ENCODE measurements at places on chromosomes 1 and 21.

DNA sequence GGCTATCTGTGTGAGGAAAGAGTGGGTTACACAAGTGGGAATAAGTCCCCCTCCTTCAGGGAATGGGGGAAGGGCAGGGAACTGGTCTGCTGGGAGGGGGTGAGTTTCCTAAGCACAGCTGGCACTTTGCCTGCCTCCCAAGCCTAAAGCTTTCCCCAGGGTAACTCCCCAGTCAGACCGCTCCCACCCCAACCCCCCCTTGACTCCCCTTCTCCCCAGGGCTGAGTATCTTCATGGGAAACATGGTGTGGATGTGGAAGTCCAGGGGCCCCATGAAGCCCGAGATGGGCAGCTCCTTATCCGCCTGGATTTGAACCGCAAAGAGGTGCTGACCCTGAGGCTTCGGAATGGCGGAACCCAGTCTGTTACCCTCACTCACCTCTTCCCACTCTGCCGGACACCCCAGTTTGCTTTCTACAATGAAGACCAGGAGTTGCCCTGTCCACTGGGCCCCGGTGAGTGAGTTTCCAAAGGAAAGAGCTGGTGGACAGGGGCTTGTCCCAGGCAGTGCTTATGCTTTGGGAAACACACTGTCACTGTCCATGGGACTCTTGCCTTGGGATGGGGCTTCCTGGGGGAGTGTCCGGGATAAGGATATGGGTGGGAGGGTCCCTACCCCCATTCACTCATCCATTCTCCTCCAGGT is 14.9 kb downstream of the MOV10 start:
- DNase-seq, result no peak

- DNase-seq, result no peak
These were observed 29.9 kb upstream of the LYPLAL1 start for GRCh38 chr1:219143735-219144134.

- DNase-seq, result peak; percentile 97
These were observed at the start of gene ZNF697 for GRCh38 chr1:119647734-119648619. Gene ZNF697 (minus strand): TSS chr1:119648266. CDS start chr1:119626100, 22,166 bp downstream.

GRCh38 chr1:207824691-207825408 is 73.0 kb downstream of the CD46 start:
- peak; percentile 35 for DNase-seq

- DNase-seq, result no peak
These were observed 27.2 kb downstream of the RNF187 start for GRCh38 chr1:228514421-228514820.

GRCh38 chr1:205766038-205766437 is 9.2 kb downstream of the RAB29 start:
- peak; percentile 32 for DNase-seq

- DNase-seq, result no peak
These were observed 737.6 kb downstream of the PLA2G4A start for GRCh38 chr1:187566354-187566753.

DNA sequence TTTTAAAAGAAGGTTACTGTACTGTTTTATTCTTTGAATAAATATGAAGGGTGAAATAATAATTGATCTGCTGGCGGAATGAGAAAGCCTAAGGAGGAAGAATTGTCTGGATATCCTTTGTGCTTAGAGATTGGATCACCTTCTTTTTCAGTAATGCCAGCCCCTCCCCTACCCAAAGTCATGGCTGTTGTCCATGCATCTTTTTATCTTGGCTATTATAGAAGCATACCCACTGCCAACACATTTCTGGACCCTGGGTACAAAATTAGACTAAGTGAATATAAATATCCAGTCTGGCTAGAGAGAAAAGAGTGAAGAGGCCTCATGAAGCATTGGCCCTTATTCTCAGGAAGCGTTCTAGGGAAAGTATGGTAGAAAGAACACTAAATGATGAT is 28.1 kb downstream of the AK4 start:
- DNase-seq, result no peak

GRCh38 chr1:153903841-153904455 is 18.8 kb downstream of the GATAD2B start:
- DNase-seq, result no peak

DNA sequence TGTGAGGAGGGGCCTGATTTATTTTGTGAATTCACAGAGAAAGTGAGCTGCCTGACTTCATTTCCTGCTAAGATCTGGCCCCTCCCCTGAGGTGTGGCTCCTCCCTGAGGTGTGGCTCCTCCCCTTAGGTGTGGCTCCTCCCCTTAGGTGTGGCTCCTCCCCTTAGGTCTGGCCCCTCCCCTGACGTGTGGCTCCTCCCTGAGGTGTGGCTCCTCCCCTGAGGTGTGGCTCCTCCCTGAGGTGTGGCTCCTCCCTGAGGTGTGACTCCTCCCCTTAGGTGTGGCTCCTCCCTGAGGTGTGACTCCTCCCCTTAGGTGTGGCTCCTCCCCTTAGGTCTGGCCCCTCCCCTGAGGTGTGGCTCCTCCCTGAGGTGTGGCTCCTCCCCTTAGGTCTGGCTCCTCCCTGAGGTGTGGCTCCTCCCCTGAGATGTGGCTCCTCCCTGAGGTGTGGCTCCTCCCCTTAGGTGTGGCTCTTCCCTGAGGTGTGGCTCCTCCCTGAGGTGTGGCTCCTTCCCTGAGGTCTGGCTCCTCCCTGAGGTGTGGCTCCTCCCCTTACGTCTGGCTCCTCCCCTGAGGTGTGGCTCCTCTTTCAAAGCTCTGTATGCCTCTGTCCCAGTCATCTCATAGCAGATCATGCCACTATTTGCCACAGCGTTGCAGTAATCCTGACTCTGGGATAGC is 26.9 kb upstream of the LRRC3 start:
- no peak for DNase-seq

DNA sequence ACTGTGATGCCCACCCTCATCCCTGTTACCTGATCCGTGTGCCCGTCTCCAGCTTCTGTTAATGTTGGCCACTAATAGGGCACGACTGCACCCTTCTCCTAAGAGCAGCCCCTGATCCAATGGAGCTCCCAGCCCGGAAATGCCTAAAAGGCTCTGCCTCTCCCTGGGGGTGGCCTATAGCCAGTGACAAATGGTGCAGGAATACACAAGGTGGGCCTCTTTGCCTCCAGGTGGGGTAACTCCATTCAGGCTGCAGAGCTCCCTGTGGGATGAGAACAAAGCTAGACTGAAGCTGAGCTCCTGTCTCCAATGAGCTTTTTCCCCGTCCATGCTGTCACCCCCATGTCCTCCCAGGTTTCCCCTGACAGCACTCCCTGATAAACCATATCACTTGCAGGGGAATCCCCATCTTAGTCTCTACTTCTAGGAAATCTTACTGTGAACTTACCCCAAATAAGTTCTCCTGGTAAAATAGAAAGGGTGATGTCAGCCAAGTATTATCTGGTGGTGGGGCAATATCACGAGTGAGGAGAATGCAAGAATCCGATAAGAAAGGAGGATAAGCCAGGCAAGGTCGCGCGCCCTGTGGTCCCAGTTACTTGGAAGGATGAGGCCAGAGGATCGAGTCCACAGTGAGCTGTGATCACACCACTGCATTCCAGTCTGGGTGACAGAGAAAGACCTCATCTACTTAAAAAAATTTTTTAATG is 18.6 kb downstream of the S100A7A start:
- DNase-seq, result no peak

GRCh38 chr1:245825128-245825901 is 670.5 kb downstream of the KIF26B start:
- peak; percentile 30 for DNase-seq

DNA sequence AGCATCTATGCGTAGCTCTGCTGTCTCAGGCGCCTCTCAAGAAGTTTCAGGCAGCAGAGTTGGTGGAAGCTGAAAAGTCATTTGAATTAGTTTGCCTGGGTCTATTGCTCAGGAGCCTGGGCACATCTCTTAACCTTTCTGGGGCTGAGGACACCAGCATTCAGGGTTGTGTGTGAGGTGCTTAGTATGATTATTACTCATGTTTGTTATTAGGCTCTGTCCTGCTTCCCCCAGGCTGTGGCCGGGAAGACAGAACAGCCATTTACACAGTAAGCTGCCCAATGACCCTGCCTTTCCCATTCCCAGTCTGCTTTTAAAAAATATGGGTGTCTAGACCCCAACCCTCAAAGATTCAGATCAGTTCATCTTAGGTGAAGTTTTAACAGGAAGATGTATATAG is 53.9 kb upstream of the CACNA1E start:
- DNase-seq, result no peak

DNA sequence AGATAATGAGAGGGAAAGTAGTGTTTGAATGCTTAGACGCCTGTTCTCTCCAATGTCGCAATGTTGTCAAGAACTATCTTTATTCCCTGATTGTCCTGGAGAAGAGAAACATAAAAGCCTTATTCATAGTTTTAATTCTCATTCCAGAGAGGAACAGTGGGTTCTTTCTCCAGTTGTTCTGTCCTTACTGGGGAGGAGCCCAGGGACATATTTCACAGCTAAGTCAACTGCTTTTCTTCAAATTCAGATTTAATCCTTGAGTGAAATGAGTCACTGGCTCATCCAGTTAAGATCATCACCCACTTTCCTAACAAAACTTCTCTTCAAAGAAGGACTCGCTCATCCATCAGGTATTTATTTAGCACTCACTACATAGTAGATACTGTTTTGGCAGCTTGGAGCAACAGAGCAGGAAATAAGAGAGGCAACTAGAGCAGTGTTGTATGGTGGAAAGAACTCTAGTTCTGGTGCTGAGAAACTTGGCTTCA is 365.7 kb upstream of the USP24 start:
- DNase-seq, result peak; percentile 84

DNA sequence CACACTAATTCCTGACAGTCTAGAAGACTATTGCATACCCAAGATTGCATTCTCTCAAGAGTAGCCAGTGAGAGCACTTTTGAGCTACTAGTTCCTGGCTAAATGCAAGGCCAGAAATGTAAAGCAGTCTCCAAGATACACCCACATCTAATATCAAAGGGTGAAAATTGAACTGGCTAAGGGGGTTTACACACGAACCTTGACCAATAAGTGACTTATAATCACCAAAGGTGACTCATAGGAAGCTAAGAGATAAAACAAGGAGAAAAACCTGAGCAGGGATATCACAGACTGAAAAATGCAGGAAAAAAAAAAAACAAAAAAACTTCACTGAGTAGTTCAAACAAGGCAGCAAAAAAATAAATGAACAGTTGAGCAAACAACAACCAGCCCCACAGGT is 172.2 kb upstream of the RRP15 start:
- no peak for DNase-seq

DNA sequence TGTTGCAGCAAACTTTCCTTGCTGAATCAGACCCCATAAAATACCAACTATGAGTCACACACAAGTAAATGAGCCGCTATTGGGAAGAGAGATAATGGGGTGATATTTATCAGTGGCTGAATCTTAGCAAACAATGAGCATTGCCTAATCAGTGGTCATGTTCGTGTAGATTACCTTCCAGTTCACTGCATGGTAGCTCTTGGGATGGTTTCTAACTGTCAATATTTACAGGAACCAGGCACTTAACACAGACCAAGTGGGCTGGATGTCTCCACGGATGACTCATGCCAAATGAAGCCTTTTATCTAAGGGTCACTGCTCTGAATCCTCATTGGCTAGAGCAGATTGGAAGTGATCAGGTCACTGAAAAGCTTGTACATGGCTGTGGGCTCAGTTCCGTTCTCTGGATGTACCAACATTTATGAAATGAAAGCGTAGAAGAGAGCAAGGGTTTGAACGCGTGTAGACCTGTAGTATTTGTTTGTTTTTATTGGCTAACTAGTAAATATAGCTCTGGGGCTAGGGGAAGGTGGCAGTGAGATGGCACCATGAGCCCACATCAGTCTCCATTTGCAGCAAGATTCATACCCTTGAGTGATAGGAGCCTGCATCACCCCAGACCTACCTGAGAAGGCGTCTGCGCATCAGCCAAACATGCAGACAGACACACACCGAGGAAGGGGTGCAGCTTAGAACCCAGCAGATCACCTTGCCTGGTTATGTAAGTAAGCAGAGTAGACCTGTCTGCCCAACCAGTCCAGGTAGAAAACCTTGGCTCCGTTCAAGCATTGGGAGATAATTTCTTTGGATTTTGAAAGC is 153.3 kb downstream of the TOMM20 start:
- DNase-seq, result peak; percentile 74

DNA sequence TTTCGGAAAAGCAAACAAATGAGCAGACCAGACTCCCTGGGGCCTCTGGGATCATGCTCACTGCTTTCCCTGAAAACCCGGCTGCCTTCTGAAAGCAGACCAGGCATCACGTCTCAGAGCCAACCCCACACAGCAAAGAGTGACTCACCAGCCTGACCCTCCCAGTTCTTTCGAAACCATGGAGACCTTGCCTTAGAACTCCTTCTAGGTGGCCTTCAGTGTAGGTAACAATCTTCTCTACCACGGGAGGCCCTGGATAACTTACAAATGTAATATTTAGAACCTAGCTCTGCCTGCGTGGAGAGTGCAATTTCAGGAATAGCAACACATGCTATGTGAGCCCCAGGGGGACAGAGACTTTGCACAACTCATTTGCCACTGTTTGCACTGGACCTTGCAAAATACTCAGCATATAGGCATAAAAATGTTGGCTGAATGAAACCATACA is 105.2 kb downstream of the SUSD4 start:
- peak; percentile 69 for DNase-seq

- no peak for DNase-seq
These were observed 33.0 kb upstream of the B3GALT2 start for GRCh38 chr1:193219391-193219790.

GRCh38 chr1:208326033-208326432 is 81.8 kb upstream of the PLXNA2 start:
- no peak for DNase-seq

GRCh38 chr1:92410706-92411105 is 76.0 kb downstream of the GFI1 start:
- no peak for DNase-seq

All from AG08395 (cell line).